Activated CD4-positive, alpha-beta T cell treated with anti-CD3 and anti-CD28 coated beads, Interleukin-2, Interleukin-4, amounts not matched to agents 100 ng/mL and 50 ng/mL, durations not matched to agents 16 hours and 8 hours (primary cell): ENCODE measurements at places on chromosomes 4 and X.

DNA sequence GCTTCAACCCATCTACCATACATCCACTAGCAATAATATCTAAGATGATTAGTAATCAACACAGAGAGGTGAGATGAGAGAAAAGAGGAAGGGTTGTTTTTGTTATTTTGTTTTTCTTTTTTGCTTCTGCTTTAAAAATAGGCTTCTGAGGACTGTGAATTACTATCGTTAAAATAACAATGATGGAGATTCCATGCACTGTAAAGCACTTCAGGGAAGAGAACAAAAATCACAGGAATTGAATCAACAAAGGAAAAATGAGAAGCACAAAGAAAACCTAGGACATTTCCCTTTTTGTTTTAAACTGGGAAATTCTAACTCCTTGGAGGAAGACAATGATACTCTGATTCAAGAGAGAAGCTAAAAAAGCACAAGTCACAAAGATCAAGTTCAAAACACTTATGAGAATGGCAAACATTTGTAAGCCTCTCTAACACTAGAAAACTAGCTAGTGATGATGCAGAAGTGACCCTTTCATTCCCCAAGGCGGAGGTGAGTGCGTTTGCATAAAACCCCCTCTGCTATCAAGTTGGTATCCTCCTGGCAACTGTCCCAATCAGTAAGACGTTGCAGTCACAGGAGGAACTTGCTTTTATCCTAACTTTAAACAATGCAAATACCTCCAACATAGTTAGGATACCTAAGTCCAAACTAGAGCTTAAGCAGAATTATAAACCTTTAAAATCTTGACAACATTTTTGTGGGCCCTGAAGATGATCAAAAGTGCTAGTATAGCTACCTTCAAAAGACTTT, 308.5 kb downstream of the CAMK2D start:
- DNase-seq = no peak

- DNase-seq = no peak
These were observed 223.0 kb upstream of the EPHA5 start for GRCh38 chr4:65893271-65893670.

- DNase-seq = no peak
These were observed 170.9 kb downstream of the APBB2 start for GRCh38 chr4:41043465-41043864.

DNA sequence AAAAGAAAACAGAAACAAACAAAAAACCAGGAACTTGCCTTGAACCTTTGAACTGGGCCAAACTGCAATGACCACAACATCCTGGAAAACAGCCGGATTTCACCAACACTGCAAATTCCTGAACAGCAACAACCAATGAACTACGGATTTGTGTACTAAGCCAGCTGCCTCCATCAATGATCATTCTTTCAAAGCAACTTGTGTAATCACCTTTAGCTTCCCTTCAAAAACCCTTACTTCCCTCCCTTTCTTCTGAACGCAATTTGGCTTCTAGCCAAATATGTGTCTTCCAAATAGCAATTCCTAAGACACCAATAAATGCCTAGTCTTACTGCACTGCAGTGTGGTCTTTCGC, 98.5 kb upstream of the FAM47C start:
- no peak for DNase-seq

DNA sequence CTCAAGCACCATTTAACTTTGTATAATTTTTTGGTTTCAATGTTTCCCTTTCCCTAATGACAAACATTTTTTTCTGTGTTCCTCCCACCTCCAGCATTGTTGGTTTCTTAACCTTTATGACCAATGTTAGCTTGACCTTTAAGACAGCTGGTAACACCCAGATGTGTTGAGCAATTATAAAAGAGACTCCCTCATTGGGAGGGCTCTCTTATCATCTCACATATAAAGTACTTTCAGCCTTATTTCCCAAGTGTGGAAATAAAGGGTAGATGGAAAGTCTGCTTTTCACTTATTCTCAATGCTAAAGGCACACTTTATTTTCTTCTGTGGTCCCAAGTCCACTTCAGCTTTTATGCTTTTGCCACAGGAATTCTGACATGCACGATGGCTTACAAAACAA, 1420.4 kb downstream of the RAPGEF2 start:
- no peak for DNase-seq

GRCh38 chrX:452598-452997, 65.9 kb upstream of the PPP2R3B start:
- DNase-seq = no peak
